Aortic smooth muscle cell (primary cell): ENCODE measurements at places on chromosomes 7 and 10. TPM values are rescaled to one million over a fixed set of nuclear protein-coding genes. Genes with fewer than 3 reads are reported as not detected.

FRAT1 gene
- 1.7 and 2.1 TPM in 2 replicates for total RNA-seq

FLNC gene
- total RNA-seq: 104 and 110 TPM in 2 replicates

TRIP6 gene
- 89.4 and 93.8 TPM in 2 replicates for total RNA-seq

ADAM12 gene
- total RNA-seq: 13.6 and 13.7 TPM in 2 replicates

OR2A5 gene
- not detected in 2 replicates for total RNA-seq

VIPR2 gene
- total RNA-seq: 0.06 and 0.13 TPM in 2 replicates

RNF32 gene
- 0.62 and 1.2 TPM in 2 replicates for total RNA-seq

C10orf88 gene
- total RNA-seq: 10.6 and 12.5 TPM in 2 replicates

GRB10 gene
- 39.0 and 39.1 TPM in 2 replicates for total RNA-seq

NKX1-2 gene
- not detected in 2 replicates for total RNA-seq

CTAGE4 gene
- 0.37 and 0.66 TPM in 2 replicates for total RNA-seq

ITIH2 gene
- total RNA-seq: 0.06 and 0.13 TPM in 2 replicates

CREB5 gene
- total RNA-seq: 2.6 and 4.4 TPM in 2 replicates

FOXP2 gene
- 0.79 and 2.2 TPM in 2 replicates for total RNA-seq

FXYD4 gene
- not detected in 2 replicates for total RNA-seq

AHCYL2 gene
- total RNA-seq: 16.4 and 20.3 TPM in 2 replicates

DDC gene
- total RNA-seq: not detected in 2 replicates

OGDH gene
- total RNA-seq: 74.4 and 92.9 TPM in 2 replicates

SPRN gene
- 0.12 and 0.13 TPM in 2 replicates for total RNA-seq

TECTB gene
- not detected in 2 replicates for total RNA-seq

WBP1L gene
- total RNA-seq: 63.5 and 63.8 TPM in 2 replicates

RAB19 gene
- not detected in 2 replicates for total RNA-seq

SPDYE11 gene
- total RNA-seq: not detected in 2 replicates

EXOSC1 gene
- 27.9 and 32.0 TPM in 2 replicates for total RNA-seq

OR2A12 gene
- total RNA-seq: not detected in 2 replicates

PAX4 gene
- total RNA-seq: not detected in 2 replicates

FEZF1 gene
- not detected in 2 replicates for total RNA-seq

GRK5 gene
- 47.0 and 66.5 TPM in 2 replicates for total RNA-seq

TIMM23B gene
- 18.7 and 22.2 TPM in 2 replicates for total RNA-seq

KRIT1 gene
- 45.2 and 52.5 TPM in 2 replicates for total RNA-seq

EIF5AL1 gene
- 0.50 and 0.53 TPM in 2 replicates for total RNA-seq

STRIP2 gene
- 2.9 and 3.0 TPM in 2 replicates for total RNA-seq

LRIT1 gene
- not detected in 2 replicates for total RNA-seq

CDHR1 gene
- total RNA-seq: not detected in 2 replicates

PODXL gene
- 5.2 and 11.7 TPM in 2 replicates for total RNA-seq

CAMK2B gene
- total RNA-seq: 1.3 and 2.9 TPM in 2 replicates

AFAP1L2 gene
- 0.06 and 0.13 TPM in 2 replicates for total RNA-seq
